GDM1 (cell line): ENCODE measurements at places on chromosomes 7 and 10.

GRCh38 chr10:49743464-49744075 lies 18.6 kb downstream of the OGDHL start:
- no peak for DNase-seq

- peak; percentile 29 for DNase-seq
These were observed 744 bp downstream of the FRAT2 start for GRCh38 chr10:97333601-97334369.

DNA sequence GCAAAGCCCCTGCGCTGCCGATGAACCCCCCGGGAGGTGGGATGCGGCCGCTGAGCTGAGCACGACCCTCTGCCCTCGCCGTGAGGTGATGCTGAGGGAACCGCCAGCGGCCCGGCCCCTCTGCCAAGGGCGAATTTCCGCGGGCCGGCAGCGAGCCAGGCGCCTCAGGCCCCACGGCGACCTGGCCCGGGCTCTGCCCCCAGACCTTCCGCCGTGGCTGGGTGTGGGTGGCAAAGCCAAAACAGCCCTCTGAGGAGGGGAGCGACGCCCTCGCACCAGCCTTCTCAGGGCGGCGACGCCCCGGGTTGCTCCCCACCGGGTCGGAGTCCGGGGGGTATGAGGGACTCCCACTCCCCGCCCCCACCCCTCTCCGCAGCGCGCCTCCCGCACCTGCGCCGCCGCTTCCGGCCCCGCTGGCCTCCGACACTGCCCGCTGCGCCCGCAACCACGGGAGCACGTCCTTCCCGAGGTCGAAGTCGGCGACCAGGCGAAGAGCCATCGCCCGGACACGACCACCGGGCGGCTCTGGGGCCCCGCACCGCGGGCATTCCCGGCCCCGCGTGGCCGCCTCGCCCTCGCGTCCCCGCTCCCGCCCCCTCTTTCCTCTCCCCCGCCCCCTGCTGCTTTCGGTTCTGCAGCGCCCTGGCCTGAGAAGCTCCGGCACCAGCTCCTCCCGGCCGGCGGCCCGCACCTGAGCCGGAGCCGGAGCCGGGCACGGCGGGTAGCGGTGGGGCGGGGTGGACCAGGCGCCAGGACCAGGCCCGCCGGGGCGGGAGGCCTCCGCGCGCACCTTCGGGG lies at the start of gene GSAP:
GSAP (minus strand) TSS at position 527 of the 798 bp plus-strand sequence; CDS start at position 499, 28 bp downstream.
- no peak for DNase-seq

GRCh38 chr10:22369434-22370072 lies 24.3 kb downstream of the SPAG6 start:
- no peak for DNase-seq

GRCh38 chr7:124366118-124366517 lies 333.3 kb upstream of the TMEM229A start:
- no peak for DNase-seq
